AG08396 (cell line): ENCODE measurements at places on chromosomes 16 and 17.

DNA sequence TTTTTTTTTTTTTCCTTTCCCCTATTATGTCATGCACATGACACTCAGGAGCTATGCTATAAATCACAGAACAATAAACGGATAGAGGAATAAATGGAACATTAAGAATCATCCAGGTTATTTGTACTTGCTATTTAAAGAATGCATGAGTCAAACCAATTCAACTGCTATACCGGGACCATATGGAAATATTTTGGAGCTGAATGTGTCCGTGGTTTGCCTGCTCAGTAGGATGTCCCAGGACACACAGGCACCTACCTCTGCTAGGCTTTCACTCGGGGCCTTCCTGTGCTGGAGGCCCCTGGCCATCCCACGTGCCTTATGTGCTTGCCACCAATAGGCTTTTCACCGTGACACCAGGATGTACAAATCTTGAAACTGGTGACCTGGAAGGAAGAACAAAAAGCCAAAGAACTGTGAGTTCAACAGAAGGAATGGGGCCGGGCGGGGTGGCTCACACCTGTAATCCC lies 15.3 kb upstream of the SEC14L1 start:
- DNase-seq: peak; percentile 74

GRCh38 chr17:2028234-2028614 lies 1.7 kb upstream of the DPH1 start:
- no peak for DNase-seq

GRCh38 chr17:64938925-64939474 lies 19.7 kb upstream of the LRRC37A3 start:
- peak; percentile 53 for DNase-seq

- peak; percentile 61 for DNase-seq
Observed at GRCh38 chr16:17205279-17206211, 265.2 kb downstream of the XYLT1 start.

- DNase-seq: no peak
Observed at GRCh38 chr16:53482123-53482522, 20.9 kb downstream of the AKTIP start.

DNA sequence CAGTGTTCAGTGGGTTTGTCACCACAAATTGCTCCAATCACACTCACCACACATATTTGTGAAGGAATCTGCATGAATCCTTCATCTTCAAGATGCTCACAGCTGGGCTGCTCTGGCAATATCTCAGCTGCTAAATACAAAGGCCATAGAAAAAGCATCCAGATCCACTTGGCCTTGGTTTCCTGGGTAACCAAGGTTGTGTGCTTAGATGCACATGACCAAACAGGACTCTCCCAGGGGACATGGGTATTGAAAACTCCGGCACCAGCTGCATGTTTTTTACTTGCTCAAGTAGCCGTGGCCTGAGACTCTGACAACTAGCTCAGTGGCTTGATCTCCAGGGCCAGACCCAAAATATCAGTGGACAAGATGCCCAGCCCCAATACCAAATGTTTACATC lies 131.3 kb downstream of the CBLN1 start:
- DNase-seq: no peak

GRCh38 chr17:78204387-78205123 lies 9.5 kb upstream of the BIRC5 start:
- no peak for DNase-seq

- DNase-seq: no peak
Observed at GRCh38 chr16:5108505-5109158, 11.0 kb upstream of the EEF2KMT start.

DNA sequence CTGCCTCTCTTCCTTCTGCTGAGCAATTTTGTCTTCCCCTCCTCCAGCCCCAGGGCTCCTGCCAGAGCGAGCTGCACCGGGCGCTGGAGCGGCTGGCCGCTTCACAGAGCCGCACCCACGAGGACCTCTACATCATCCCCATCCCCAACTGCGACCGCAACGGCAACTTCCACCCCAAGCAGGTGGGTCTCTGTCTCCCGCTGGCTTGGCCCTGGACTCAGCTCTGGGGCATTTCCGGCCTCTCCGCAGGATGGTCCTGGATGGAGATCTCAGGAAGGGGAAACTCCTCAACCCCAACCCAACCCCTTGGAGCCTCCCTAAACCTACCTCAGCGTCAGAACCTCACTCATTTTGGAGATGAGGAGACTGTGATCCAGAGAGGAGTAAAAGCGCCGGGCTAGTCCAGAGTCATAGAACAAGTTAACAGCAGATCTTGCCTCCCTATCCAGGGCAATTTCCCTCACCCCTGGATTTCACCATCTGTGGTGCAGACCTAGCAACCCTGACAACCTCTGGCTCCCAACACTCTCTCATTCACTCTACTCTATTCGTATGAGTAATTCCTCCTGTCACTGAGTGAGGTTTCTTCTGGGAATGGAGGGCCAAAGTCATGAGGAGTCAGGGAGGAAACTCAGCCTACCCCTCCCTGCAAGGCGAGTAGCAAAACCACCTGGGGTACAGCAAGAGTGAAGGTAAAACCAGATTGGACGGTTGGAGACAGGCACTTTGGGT lies 10.8 kb downstream of the IGFBP4 start:
- DNase-seq: peak; percentile 55

DNA sequence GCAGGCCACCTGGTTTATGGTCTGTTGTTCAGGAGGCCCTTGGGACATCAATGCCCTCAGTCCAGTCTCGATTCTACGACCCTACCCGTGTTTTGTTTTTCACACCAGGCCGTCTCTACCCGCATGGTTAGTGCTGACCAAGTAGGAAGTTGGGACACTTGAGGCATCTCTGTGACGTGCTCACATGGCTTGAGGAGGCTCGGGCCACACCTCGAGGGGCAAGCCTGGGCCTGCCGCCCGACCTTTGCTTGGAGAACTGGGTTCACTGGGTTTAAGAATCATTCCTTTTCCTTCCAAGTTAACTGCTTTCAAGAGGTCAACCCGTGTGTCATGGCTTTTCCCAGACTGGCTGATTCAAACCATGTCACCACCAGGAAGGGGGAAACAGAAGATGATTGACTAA lies 86.8 kb downstream of the CMIP start:
- no peak for DNase-seq

GRCh38 chr16:73151225-73151624 lies 103.3 kb upstream of the ZFHX3 start:
- DNase-seq: no peak

DNA sequence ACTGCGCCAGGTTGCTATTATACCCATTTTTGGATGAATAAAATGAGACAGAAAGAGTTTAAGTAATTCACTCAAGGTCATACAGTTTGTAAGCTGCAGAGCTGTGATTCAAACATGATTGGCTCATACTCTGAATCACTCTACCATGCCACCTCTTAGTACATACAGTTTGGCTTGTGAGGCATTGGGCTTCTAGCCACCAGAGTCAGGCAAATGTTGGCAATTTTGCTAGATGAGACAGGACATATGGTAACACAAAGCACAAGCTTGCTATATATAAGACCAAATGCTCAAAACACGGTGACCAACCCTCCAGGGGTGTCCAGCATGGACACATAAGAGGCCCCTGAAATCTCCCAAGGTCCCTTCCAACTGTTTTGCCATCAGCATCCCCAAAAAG lies 236.0 kb upstream of the IRX5 start:
- no peak for DNase-seq

DNA sequence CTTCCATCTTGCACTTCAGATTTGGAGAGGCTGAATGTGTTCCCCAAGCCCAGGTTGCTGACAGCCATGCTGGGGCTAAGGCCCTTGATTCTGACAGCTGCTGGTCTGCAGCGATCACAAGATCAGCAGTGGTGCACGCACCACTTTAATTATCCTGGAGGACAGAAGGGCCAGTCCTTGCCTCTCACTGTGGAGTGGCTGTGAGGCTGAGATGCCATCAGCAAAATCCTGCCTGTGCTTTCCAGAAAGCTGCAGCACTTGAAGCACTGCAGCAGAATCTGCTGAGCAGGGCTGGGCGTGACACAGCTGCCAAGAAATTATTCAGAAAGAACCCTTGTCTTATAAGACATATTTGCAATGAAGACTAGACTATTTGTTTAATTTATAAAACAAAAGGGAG lies 37.1 kb downstream of the NUP93 start:
- no peak for DNase-seq

GRCh38 chr16:85429776-85430522 lies 183.2 kb upstream of the GSE1 start:
- DNase-seq: no peak

- no peak for DNase-seq
Observed at GRCh38 chr16:3358871-3359270, 3.2 kb downstream of the OR2C1 start.

- no peak for DNase-seq
Observed at GRCh38 chr17:7041607-7042500, 2.0 kb downstream of the SLC16A11 start.

- peak; percentile 84 for DNase-seq
Observed at GRCh38 chr17:38444151-38444550, 15.9 kb downstream of the ARHGAP23 start.

GRCh38 chr17:73404246-73404645 lies 92.4 kb upstream of the CDC42EP4 start:
- DNase-seq: no peak

GRCh38 chr17:78556812-78557211 lies 20.4 kb downstream of the DNAH17 start:
- no peak for DNase-seq

- no peak for DNase-seq
Observed at GRCh38 chr16:35386619-35387018, 1927.2 kb downstream of the TP53TG3F start.

DNA sequence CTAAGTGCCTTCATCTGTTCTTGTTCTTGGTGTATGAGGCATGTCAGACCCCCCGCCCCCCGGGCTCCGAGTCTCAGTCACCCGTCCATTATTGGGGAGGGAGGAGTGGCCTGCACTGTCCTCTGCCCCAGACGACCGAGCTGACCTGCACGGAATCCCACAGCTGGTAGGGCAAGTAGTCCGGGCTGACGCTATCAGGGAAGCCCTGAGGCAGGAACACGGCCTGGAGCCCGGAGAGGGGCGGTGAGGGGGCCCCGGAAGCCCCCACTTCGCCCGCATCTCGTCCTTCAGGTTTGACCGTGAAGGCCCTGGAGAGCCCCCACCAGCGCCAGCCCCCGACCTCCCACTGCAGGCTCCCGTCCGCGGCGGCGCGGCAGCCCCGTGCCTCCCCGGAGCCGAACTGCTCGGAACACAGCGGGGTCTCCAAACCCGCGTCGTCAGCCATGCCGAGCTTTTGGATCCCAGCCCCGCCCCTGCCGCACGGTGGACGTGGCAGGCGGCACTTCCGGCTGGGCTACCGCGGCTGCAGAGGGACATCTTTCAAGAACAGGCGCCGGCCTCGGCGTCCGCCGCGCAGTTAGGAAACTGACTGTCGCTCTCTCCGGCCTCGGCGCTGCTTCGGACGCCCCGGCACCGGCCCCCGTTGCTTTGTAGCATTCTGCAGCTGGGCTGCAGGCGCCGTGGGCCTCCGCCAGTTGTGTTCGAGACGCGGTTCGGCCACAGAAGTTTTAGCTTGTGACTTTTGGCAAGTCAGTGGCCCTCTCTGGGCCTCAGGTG lies at the start of gene RUSF1:
TSS of gene RUSF1 (minus strand) at position 463 of the 777 bp plus-strand sequence. CDS start at position 445, 18 bp downstream.
- peak; percentile 88 for DNase-seq

DNA sequence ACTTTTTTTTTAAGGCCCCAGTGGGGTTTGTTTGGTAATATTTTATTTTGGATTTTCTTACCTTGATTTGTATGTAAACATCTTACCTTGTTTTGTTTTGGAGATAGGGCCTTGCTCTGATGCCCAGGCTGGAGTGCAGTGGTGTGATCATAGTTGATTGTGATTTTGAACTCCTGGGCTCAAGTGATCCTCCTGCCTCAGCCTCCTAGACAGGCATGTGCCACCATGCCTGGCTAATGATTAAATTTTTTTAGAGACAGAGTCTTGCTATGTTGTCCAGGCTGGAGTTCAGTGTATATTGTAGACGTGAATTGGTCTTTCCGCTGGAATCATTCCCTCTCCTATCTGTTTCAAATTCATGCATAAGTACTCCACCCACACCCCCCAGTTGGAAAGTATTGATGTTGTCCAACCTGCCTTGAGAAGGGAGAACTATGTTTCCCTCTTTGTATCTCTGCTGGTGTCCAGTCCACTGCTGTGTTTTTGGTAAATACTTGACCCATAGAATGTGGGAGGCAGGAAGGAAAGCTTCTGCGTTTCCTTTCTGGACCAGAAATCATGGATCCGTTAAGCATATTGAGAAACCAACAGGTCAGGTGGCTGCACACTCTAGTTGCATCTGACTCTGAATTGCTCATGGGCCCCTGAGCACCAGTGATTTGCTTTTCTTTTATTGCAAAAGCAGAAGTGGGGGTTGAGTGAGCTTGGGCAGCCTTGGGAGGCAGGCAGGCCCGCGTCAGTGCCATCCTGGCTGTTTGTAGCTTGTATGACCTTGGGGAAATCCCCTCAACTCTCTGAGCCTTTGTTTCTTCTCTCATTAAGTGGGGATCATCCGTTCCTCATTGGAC lies 25.0 kb downstream of the RMI2 start:
- no peak for DNase-seq

DNA sequence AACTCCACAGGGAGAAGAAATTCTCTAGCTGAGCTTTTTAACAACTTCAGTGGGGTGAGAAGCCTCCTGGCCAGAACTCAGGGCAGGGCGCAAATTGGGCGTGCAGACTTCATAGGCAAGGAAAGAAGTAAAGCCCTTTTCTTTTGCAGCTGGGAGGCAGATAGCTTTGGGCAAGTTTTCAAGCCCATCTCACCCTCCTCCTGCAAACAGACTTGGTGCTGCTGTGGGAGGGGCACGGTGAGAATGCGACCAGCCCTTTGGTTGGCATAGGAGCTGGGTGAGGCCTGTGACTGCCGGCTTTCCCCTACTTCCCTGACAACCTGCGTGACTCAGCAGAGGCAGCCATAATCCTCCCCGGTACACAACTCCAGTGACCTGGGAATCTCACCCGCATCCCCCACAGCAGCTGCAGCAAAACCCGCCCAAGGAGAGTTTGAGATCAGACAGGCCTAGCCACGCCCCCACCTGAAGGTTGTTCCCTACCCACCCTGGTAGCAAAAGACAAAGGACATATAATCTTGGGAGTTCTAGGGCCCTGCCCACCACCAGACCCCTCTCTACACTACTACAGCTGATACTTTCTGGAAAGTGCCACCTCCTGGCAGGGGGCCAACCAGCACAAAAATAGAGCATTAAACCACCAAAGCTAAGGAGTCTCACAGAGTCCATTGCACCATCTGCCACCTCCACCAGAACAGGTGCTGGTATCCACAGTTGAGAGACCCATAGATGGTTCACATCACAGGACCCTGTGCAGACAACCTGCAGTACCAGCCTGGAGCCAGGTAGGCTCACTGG lies 195.5 kb upstream of the CCL2 start:
- DNase-seq: no peak

DNA sequence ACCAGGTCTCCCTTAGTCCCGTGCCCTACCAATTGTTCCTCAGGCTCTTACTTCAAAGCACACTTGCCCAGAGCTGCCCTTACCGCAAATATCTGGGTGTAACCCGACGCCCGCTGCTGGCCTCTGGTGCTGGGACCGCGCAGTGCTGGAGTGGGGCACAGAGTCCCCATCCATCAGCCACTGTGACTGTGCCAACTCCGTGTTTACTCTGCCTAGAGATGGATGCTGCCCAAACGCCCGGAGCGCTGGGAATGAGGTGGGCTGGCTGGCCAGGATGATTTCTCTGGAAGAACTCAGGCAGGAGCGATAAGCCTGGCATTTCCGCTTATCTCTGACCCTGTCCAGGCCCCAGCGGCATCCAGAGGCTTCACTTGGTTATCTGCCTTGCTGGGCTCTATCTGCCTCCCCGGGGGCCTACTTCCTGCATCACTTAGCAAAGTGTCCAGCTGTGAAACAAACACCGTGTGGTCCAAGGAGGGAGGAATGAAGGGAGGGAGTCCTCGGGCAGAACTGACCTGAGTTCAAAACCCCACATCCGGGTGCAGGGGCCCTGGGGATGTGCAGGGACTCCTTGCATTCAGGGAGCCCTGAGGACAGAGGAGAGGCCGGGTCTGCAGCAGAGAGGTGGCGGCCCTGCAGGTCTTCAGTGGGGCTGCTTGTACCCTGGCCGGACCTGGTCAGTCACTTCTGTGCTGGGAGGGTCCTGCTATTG lies 9.4 kb upstream of the MYLK3 start:
- DNase-seq: peak; percentile 54
